Breast epithelium (tissue), 4 donors: ENCODE measurements at places on chromosomes 6 and 20. TPM values are rescaled to one million over a fixed set of nuclear protein-coding genes. Genes with fewer than 3 reads are reported as not detected.

Gene DUSP22
- 55.6 TPM for total RNA-seq

- H3K4me3 ChIP-seq: no peak overlapping the region
- H3K27me3 ChIP-seq: no peaks in the 10 kb centered on the region
- DNase-seq: no peak
These were observed 12.7 kb downstream of the STX11 start for GRCh38 chr6:144162977-144163376.

- no peaks in the 10 kb centered on the region for H3K36me3 ChIP-seq
- DNase-seq: no peak
- no peaks in the 10 kb centered on the region for H3K27me3 ChIP-seq
- no peak overlapping the region for H3K4me3 ChIP-seq
These were observed 61.9 kb upstream of the HBS1L start for GRCh38 chr6:135116571-135116970.

- peaks cover 5% of the 10 kb centered on the region for H3K4me1 ChIP-seq
- peak overlapping the region; percentile 84 for H3K4me3 ChIP-seq
- DNase-seq: no peak
- H3K27me3 ChIP-seq: no peaks in the 10 kb centered on the region
- peak overlapping the region; percentile 53 for H3K27ac ChIP-seq
These were observed 5.6 kb downstream of the BRD2 start for GRCh38 chr6:32974016-32974333.

- no peaks in the 10 kb centered on the region for H3K36me3 ChIP-seq
- H3K27ac ChIP-seq: no peak overlapping the region
- H3K4me1 ChIP-seq: no peaks in the 10 kb centered on the region
These were observed 6.9 kb downstream of the PTK7 start for GRCh38 chr6:43082806-43083655.

DNA sequence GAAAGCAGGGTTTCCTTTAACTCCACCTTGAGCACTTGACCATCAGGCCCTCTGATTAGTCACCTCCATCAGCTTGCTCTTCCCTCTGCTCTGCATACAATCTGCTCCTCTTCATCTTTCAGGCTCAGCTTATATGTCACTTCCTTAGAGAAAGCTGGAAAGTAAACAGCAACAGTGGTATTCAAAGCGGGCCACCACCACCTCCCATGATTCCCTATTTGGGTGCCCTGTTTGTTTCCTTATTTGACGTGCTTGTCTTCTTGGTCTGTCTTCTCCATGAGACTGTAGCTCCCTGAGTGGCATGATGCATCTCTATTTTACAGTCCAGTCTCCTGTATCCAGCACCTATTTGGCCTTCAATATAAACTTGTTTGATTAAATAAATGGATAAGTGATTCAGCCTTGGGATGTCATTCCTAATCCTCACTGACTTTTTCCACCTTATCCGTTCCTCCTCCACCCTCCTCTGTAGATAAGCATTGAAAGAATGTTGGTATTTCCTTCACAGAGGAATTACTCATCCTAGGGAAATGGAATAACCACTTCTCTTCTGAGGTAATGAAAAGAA is 102.8 kb upstream of the SGK1 start:
- DNase-seq: no peak
- no peaks in the 10 kb centered on the region for H3K4me1 ChIP-seq
- H3K36me3 ChIP-seq: no peaks in the 10 kb centered on the region
- H3K4me3 ChIP-seq: no peak overlapping the region
- no peak overlapping the region for H3K27ac ChIP-seq

Gene LAMP5
- 0.33 TPM for total RNA-seq

Gene NDRG3
- 22.9 TPM for total RNA-seq

DNA sequence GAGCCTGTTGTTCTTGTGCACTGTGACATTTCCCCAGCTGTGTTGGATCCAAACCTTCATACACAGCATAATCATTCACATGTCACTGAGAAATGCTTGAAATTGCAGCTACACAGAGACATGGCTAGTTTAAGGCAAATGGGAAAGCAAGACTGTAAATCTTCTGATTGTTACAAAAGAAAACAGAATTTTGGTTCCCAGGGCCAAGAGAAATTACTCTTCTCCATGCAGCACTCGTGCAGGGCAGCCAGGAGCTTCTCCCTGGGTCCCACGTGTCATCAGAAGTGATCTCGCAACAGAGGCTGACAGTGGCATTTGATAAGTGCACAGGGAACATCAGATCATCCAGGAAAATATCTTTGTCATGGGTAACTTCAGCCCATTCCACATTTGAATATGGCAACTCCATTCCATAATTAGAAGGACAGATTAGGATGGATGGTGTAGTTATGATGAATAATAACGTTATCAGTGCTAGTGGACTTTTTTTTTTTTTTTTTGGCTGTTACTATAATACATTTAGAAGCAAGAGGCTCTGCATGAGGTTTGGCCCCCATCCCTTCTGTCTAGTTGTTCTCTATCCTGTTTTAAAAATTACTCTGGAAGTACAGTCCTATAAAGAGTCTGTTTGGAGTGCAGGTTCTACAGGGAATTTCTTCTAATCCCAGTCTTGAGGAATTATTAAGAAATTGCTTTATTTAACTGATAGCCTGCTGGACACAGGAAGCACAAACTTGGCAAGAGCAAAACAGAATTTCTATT is 571.0 kb upstream of the NOX3 start:
- no peak overlapping the region for H3K4me3 ChIP-seq
- no peaks in the 10 kb centered on the region for H3K27me3 ChIP-seq
- no peak for DNase-seq
- H3K36me3 ChIP-seq: no peaks in the 10 kb centered on the region
- no peak overlapping the region for H3K27ac ChIP-seq

GRCh38 chr6:21633511-21634109 is 40.1 kb downstream of the SOX4 start:
- H3K36me3 ChIP-seq: no peaks in the 10 kb centered on the region
- DNase-seq: no peak
- H3K4me3 ChIP-seq: no peak overlapping the region
- no peaks in the 10 kb centered on the region for H3K27me3 ChIP-seq

- H3K4me3 ChIP-seq: peak overlapping the region; percentile 89
- peaks cover 12% of the 10 kb centered on the region for H3K36me3 ChIP-seq
- peak overlapping the region; percentile 99 for H3K27ac ChIP-seq
- peaks cover 8% of the 10 kb centered on the region for H3K4me1 ChIP-seq
- no peak for DNase-seq
These were observed 915 bp downstream of the PRRC2A start for GRCh38 chr6:31621320-31621939.

- no peaks in the 10 kb centered on the region for H3K36me3 ChIP-seq
- no peaks in the 10 kb centered on the region for H3K27me3 ChIP-seq
- no peaks in the 10 kb centered on the region for H3K4me1 ChIP-seq
These were observed 18.0 kb upstream of the BTN3A3 start for GRCh38 chr6:26422329-26422728.

- H3K4me3 ChIP-seq: peak within 1 kb of the TSS; percentile 65
- peaks cover 5% of the 10 kb centered on the region for H3K4me1 ChIP-seq
- peak; percentile 90 for DNase-seq
These were observed at the start of gene NRM for GRCh38 chr6:30690403-30691207. Gene NRM, minus strand, starts transcription at chr6:30690984. Its CDS starts 10 bp downstream, at chr6:30690974.

Gene DSP
- total RNA-seq: 165 TPM

DNA sequence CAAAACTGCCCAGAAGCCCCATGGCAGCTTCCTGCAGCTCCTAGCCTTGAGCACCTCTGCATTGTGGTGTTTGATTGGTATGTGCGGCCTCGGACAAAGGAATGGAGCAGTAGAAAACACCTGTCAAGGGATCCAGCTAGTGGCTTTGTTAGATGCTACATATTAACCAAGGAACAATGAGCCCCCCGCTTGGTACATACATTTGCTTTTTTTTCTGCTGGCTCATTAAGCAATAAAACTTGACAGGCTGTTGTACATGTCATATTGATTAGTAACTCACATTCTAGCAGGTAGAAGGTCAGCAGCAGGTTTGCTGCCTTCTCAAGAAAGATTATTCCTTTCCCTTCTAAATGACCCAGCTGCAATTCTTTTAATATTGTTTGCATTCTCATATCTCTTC is 937 bp downstream of the SPACA1 start:
- no peaks in the 10 kb centered on the region for H3K4me1 ChIP-seq
- no peak overlapping the region for H3K27ac ChIP-seq
- no peak overlapping the region for H3K4me3 ChIP-seq
- H3K36me3 ChIP-seq: no peaks in the 10 kb centered on the region
- no peak for DNase-seq
- no peaks in the 10 kb centered on the region for H3K27me3 ChIP-seq

DNA sequence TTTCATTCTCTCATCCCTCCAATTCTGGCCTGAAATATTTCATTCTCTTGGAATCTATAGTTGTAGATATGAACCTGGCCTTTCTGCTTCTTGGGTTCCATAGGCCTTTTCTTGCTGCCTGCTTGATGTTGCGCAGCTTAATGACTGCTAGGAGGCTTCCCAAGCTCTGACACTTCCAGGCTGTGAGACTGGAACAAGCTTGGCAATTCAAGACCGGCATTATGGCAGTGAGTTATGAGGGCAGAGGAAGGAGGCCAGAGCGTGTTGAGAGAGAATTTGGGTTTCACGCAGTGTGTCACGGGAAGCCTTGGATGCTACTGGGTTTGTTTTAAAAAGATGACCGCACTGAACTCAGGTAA is 948 bp upstream of the DNAJC5 start:
- DNase-seq: no peak
- H3K4me3 ChIP-seq: peak overlapping the region; percentile 66
- H3K27ac ChIP-seq: peak overlapping the region; percentile 63
- no peaks in the 10 kb centered on the region for H3K27me3 ChIP-seq
- no peaks in the 10 kb centered on the region for H3K36me3 ChIP-seq

Gene BANF2
- not detected for total RNA-seq

- no peak overlapping the region for H3K27ac ChIP-seq
- DNase-seq: no peak
- H3K36me3 ChIP-seq: no peaks in the 10 kb centered on the region
- H3K4me1 ChIP-seq: no peaks in the 10 kb centered on the region
- no peak overlapping the region for H3K4me3 ChIP-seq
These were observed 59.0 kb upstream of the RNF146 start for GRCh38 chr6:127207591-127208120.

DNA sequence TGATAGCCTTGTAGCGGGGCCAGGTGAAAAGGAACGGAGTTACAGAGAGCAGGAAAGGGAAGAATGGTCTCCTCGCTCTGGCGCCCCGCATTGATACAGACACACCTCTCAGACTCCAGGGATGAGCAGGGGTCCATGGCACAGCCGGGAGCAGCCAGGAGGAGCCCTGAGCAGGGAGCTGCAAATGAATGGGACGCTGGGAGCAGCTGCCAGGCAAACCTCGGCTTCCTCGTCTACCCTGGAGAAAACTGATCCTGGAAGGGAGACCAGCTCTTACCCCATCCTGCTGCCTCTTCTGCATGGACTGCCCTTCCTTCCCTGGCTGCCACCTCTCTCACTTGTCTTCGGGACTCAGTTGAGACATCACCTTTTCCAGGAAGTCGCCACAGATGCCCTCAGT is 97.3 kb upstream of the MAFB start:
- H3K27me3 ChIP-seq: no peaks in the 10 kb centered on the region
- H3K36me3 ChIP-seq: no peaks in the 10 kb centered on the region
- no peak overlapping the region for H3K27ac ChIP-seq
